ENCODE measurements at places on chromosomes 7 and 10.

DNA sequence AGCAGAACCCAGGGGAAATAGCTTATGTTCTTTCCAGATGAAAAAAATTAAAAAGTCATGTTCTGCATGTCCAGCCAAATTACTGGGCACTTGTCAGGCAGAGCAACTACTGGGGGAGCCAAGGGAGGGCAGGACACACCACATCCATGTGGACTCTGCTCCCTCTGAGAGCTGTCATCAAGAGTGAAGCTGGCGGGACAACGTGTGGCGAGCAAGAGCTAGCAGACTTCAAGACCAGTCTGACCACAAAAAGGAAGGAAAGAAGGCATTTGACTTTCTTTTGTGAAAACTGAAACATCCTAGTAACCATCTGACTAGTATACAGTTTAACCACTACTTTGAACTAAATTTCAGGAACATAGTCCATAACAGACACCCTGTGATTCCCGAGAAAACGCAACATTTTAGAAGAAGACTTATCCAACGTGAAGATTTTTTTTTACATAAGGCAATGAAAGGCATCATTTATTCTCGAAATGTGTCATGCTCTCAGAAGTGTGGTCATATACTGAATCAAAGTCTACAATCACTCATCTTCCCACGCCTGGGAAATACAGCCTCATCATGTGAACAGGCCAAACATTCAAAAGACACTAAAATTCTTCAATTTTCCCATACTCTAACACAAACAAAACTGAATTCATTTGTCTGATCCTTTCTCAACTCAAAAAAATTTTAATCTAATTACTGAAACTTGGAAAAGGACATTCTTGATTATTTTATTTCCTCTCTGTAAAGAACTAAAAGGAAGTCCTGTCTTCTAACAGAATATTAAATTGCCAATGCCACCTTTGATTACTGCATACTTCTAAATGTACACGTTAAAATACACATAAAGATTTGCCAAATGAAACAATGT is 15.5 kb downstream of the CYTH3 start:
- DNase-seq = no peak

DNA sequence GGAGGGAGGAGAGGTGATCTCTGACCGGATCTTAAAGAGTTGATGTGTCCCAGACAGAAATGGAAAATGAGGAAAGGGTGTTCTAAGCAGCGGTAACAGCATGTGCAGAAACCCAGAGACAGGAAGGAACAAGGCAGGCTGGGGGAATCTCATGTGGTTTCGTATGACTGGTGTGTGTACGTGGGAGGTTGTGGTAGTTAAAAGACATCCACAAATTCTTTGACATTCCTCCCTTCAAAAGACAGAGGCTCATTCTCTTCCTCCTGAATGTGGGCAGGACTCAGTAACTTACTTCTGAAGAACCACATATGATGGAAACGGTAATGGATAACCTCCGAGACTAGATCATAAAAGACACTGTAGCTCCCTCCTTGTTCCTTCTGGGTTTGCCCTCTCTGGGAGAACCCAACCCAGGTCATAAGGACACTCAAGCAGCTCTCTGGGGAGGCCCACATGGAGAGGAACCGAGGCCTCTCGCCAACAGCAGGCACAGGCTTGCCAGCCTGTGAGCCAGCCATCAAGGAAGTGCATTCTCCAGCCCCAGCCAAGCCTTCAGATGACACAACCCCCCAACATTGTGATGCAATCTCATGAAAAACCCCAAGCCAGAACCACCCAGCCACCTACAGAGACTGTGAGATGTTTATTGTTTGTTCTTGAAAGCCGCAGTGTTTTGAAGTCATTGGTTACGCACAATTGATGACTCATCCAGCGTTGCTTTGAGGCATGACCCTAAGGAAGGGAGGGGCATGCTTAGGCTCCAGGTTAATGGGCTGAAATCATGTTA is 116.0 kb downstream of the SLIT1 start:
- no peak for DNase-seq

- DNase-seq = no peak
Observed at GRCh38 chr7:82375129-82375528, 68.4 kb downstream of the CACNA2D1 start.

GRCh38 chr10:25176421-25176968 is 1.7 kb downstream of the GPR158 start:
- no peak for DNase-seq

- no peak for DNase-seq
Observed at GRCh38 chr10:125533866-125534265, 149.1 kb downstream of the TEX36 start.

- DNase-seq = no peak
Observed at GRCh38 chr10:35433851-35434426, 97.6 kb downstream of the CCNY start.

- DNase-seq = no peak
Observed at GRCh38 chr10:92692697-92693533, 3.2 kb downstream of the HHEX start.

GRCh38 chr10:49335364-49335972 is 36.5 kb downstream of the C10orf71 start:
- no peak for DNase-seq

GRCh38 chr7:42254217-42254616 is 17.2 kb upstream of the GLI3 start:
- no peak for DNase-seq

DNA sequence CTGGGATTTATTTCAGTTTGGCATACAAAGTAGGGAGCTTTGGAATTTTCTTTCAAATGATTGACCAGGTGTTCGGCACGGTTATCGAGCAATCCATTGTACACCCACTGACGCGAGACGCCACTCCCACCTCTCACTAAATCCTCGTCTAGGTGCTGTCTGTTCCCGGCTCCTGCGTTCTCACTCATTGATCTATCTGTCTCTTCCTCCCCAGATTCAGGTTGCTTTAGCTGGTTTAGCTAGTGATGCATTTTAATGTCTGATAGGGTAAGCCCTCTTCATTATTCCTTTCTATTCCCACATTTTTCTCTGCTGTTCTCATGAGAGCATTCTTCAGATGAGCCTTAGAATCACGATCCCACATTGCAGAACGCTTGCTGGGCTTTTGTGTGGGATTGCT is 91.7 kb downstream of the ELFN1 start:
- DNase-seq = no peak

DNA sequence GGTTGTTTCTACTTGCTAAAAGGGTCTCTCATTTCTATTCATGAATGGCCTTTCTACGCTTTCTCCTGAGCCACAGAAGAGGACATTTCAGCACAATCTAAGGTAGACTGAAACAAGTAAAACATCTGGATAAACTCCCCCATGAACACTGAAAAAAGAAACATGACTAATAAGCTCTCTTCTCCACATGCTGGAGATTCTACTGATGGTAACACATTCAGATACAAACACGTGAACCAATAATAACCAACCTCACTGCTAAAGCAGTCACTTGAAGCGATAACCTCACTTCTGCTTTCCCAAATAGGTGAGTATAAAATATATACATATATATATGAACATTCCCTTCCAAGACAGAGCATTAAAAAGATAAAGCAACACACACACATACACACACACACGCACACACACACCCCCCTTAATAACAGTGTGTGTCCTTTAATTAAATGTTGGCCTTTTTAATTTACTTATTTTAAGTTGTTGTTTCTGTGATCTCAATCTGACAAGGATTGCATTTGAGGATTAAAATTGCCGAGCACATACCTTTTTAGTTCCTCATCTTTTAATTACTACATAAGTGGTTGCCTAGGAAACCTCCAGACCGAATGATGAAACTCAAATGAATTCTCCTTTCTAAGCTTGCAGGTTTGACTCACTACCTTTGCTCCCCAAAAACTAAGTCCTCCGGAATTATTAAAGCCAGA is 292.4 kb upstream of the KLF14 start:
- DNase-seq = no peak

DNA sequence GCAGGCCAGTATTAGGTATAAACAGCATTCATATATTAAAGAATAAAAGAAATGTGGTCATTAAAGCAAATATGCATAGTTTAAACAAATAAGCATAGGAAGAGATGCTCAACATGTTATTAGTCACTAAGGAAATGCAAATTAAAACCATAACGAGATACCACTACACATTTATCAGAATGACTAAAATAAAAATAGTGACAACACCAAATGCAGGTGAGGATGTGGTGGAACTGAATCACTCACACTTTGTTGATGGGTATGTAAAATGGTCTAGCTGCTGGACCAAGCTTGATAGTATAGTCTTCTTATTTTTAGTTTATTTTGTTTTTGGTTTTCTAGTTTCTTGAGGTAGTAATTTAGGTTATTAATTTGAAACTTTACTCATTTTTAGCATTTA is 242.9 kb downstream of the HGF start:
- no peak for DNase-seq

GRCh38 chr7:77420438-77420837 is 4.3 kb upstream of the GSAP start:
- no peak for DNase-seq

DNA sequence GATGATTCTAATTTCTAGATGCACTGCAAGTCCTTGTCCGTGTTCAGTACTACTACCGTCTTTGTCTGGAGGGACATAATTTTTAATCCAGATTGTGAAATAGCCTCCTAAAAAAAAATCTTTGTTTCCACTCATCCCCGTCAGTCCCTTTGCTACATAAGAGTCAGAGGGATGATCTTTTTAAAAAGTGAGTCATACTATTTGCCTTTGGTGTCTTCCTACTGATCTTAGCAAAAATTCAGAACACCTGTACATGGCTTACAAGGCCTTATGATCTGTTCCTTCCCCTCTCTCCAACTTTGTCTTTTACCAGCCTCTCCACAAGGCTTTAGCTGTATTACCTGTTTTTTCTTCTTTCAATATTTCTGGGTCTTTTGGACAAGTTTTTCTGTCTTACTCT is 173.5 kb downstream of the MLLT10 start:
- DNase-seq = no peak

GRCh38 chr10:71599518-71599917 is 120.1 kb downstream of the C10orf105 start:
- DNase-seq = no peak

DNA sequence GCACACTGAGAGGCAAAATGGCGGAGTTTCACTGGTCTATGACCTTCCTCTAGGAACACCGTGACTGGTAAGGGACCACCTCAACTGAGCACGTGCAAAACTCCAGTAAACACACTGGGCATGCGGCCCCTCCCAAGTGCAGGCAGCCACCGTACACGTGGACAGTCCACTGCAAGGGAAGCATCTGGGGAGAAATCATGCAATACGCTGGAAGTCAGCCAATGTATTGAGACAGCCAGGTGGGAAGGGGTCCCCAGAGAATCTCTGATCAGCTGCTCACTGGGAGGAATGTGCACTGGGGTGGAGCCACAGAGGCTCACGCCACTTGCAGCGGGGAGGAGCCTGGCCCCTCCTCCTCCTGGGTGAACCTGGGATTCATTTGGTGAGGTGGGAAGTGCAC is 49.3 kb downstream of the CFAP46 start:
- DNase-seq = no peak

- no peak for DNase-seq
Observed at GRCh38 chr7:127809261-127809702, 157.3 kb downstream of the SND1 start.

DNA sequence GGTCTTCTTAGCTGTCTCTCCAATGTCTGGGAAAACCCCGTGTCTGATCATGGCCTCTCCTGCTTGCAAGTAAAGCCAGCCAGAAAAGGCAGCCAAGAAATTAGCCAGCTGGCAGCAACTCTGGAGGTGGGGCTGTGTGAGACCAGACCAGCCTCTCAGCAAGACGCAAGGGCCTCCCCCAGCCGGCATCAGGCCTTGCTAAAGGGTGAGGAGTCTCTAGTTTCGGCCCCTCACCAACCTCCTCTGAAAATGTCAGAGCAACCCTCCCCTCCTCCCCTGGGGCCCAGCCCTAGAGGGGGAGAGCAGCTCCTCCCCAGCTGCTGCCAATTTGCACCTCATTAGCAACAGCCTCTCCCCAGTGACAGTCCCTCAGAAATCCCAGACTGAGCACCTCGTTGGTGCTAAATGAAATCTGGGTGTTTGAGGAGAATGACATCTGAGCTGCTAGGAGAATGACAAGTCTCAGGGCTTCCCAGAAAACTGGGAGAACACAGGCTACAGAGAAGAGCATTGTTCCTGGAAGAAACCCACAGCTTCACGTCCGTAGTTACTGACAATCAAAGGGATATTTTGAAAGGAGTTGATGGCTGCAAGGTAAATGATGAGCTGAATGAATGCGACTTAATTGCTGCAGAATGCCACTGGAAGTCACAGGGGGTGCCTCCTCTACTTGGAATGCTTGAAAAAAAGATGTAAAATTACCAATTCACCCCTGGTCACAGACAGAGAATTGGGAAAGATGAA is 25.9 kb downstream of the DGKI start:
- no peak for DNase-seq

GRCh38 chr7:16728811-16729210 is 24.7 kb upstream of the TSPAN13 start:
- DNase-seq = no peak

DNA sequence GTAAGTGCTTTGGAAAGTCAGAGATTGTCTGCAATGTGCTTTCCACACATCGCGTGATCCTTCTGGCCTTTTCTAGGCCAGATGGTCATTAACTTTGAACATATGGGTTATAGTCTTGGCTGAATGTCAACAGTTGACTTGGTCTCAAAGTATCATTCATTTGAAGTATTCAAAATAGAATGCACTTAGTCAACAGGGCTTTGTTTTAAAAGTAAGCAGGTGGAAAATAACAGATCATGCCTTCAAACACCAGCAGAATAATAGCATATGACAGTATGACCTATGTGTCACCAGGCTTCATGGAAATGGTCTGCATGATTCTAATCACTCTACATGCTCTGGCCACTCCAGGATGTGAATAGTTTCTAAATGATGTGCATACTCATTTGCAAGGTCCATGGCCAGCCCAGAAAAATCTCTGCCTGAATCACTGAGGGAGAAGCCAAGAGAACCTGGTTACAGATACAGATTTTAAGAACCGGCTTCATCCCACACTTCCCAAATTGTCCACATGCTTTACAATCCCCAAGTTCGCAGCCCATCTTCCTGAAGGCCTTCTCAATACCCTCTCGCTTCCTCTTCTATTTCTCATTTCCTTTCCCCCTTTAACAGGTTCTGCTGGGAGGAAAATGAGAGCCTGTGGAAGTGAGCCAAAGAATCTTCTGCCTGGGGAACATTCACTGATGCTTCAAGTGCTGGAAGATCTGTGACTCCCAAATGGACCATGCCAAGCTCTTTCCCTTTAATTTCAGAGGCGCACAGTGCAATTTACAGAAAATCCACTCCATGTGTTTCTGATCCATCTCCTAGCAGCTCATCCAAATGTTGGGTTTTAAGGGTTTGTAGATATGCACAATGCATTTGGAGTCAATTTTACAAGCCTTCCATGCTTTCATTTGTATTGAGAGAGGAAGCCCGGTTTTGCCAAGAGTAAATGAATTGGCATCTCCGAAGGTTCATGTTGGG is 122.8 kb upstream of the GDF10 start:
- DNase-seq = no peak

DNA sequence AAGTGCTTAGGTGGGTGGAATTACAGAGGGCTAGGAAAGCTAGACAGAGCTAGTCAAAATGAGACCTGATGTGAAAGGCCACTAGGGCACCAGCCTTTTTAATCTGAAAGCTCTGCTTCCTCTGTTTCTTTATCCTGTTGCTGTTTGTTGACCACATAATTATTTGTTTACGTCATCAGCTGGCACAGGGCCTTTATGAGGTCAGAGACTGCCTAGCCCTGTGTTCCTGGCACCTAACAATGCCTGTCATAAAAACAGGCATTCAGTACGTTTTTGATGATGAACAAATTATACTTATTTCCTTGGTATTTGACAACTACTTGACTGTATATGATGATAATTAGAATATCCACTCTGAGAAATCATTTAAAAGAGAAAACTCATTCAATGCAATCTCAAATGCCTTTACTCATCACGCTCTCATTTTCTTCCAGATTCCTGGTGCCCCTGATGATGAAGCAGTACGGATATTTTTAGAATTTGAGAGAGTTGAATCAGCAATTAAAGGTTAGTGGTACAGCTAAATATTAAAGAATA is 26.0 kb downstream of the RBM17 start:
- no peak for DNase-seq

All from T-helper 9 cell (primary cell).